Glutamatergic neuron (in vitro differentiated cells): ENCODE measurements at places on chromosomes 2 and 18.

- DNase-seq, result no peak
Observed at GRCh38 chr2:191552066-191552465, 125.9 kb upstream of the NABP1 start.

GRCh38 chr2:110745048-110745447 is 12.7 kb downstream of the ACOXL start:
- DNase-seq, result no peak

GRCh38 chr2:167504061-167504460 is 615.8 kb downstream of the XIRP2 start:
- DNase-seq, result no peak

GRCh38 chr2:218194880-218195279 is 22.1 kb upstream of the ARPC2 start:
- DNase-seq, result no peak

DNA sequence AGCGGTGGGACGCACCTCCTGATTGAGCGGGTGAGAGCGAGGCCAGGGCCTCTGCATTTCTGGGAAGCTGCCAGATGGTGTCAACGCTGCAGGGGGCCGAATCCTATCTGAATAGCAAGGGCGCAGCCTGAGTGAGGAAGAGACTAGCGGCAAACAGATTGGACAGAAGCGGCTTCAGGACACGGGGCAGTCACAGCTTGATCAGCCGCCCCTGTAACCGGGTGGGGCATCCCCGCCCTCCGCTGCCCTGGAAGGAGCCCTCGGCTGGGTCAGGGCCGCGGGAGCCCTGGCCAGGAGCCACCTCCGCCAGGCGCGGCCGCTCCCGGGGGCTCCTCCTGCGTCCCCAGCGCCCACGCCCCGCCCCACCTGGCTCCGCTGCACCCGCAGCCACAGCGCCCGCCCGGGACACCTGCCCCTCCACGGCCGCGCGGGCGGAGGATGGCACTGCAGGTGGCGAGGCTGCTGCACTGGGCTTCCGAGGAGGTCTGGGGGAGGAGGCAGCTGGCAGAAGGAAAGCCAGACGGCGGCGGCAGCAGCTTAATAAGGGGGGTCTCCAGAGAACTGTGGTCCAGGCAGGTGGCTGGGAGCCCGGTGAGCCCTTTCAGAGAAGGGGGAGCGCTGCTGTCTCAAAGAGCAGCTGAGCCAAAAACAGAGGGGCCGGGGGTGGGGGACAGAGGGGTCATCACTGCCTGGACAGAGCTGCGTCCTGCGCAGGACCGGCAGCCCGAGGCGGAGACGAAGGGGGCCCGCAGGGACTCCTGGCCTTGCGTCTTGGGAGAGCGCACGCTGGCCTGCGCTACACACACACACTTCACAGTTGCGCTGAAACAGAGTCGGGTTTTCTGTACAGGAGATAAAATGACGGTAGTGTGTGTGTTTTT is 18.8 kb upstream of the SOX11 start:
- peak; percentile 81 for DNase-seq

GRCh38 chr2:130251535-130251872 is 53.3 kb upstream of the TUBA3E start:
- DNase-seq, result no peak

DNA sequence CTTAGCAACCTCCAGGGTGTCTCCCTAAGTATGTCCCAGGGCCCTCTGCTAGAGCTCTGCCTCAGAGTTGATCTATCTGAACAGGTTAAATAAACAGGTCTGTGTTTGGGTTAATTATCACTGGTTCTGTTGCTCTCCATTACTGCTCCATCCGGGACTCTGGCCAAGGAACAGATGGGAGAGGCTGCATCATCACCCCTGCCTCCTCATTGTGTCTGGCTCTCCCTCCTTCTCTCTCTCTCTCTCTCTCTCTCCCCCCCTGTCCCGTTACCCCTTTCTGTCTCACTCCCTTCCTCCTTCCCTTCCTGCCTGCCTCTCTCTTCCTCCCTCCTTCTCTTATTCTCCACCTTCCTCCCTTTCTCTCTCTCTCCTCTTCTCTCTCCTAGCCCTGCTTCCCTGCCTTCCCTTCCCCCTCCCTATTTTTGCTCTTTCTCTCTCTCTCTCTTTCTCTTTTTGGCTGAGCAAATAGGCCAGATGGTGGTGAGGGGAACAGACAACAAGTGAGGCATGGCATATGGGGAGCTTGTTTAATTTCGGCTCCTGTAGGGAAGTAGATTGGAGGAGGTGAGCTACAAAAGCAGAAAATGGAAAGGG is 62.1 kb downstream of the SETBP1 start:
- peak; percentile 58 for DNase-seq

- DNase-seq, result no peak
Observed at GRCh38 chr2:84085562-84085961, 373.5 kb downstream of the SUCLG1 start.

GRCh38 chr18:23859466-23860336 is 154.9 kb upstream of the TTC39C start:
- DNase-seq, result no peak

DNA sequence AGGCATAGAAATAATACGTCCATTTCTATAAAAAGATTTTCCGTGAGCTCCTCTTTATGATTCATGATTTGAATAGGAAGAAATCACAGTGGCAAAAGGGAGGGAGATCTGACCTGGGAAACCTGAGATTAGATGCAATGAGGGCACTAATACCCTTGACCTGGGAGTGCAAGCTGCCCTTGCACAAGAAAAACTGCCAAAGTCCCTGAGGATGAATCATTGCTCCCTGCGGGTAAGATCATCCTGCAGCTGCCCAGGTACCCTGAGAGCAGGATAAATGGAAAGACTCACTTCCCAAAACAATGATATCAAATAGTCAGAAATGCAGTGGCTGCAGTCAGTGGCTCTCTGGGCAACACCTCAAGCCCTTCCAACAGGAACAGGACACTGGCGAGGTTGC is 11.6 kb downstream of the FHL2 start:
- no peak for DNase-seq

GRCh38 chr2:69180227-69180626 is 167.2 kb downstream of the ANTXR1 start:
- DNase-seq, result no peak

DNA sequence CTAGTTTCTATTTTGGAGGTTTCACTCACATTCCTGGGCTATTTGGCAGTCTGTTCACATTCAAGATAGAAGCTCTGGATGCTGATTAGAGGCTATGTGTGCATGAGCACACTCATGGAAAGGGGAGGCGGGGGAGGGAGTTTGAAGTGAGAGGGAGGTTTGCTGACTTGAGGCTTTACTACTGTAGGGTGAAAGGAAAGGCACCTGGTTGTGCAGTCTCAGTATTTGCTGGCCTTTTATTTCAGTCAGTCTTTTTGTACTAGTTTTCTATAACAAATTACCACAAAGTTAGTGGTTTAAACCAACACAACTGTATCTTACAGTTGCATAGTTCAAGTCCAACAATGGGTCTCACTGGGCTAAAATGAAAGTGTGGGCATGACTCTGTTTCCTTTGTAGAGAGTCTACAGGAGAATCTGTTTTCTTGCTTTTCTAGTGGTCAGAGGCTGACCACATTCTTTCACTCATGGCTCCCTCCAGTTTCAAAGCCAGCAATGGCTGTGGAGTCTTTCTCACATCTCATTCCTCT is 47.7 kb upstream of the NR4A2 start:
- DNase-seq, result no peak

DNA sequence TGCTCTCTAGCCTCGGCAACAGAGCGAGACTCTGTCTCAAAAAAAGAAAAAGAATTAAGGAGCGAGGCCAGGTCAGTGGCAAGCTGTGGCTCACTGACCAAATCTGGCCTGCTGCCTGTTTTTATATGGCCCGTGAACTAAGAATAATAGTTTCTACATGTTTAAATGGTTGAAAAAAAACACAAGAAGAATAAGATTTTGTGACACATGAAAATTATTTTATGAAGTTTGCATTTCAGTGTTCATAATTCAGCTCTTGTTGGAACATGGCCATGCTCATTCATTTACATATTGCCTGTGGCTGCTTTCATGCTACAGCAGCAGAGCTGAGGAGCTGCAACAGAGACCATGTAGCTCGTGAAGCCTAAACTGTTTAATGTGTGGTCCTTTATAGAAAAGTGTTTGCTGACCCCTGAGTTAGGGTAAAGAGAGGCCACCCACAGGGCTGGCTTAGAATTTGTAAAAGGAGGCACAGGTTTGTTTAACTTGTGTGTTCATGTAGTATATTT is 59.5 kb downstream of the MFSD6 start:
- DNase-seq, result no peak

DNA sequence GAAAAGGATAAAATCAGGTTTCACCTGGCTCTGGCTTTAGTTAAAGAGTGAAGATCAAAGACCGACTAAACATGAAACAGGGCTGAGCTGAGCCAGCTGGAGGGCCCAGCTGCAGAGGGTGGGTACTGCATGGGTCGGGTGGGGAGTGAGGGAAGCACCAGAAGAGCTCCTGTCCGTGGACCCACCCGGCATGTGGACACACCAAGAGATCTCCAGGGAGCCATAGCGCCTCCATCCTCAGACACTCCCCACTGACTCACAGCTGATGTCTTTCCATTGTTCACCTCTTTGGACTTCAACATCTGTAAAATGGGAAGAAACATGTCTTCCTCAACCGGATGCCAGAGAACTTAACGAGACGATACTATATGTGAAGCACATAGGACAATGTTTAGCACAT is 178.3 kb upstream of the KLHL29 start:
- DNase-seq, result no peak

DNA sequence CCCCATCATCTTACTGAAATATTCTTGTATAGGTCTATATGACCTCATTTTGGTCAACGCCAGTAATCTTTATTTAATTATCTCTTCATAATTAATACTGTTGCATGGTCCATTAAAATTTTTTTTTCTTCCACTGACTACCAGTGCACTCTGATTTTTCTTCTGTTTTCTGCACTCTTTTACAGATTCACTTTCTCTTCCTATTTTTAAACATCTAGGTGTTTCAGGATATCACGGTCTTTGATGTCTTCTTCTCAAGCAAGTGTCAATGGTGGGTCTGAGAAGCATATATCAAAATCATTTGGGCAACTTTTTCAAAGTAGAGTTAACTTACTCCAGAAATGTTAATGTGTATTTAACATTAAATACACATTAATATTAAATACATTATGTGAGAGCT is 51.4 kb downstream of the CCDC141 start:
- no peak for DNase-seq

DNA sequence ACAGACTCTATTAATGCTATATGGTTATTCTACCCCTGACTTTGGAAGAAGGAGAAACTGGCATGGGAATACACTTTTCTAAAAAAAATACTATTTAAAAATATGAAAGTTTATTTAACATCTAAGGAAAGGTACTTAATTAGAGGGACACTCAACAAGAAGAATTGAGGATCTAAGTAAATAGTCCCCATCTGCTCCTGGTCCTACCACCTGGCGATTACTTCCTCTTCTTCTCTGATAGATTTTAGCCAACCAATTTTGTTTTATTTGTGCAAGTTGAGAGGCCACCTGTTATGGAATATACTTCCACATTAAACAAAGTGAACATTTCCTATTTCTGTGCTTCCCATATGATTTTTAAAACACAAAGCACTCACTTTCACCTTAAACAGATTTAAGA is 111.7 kb downstream of the BCL2 start:
- DNase-seq, result no peak

DNA sequence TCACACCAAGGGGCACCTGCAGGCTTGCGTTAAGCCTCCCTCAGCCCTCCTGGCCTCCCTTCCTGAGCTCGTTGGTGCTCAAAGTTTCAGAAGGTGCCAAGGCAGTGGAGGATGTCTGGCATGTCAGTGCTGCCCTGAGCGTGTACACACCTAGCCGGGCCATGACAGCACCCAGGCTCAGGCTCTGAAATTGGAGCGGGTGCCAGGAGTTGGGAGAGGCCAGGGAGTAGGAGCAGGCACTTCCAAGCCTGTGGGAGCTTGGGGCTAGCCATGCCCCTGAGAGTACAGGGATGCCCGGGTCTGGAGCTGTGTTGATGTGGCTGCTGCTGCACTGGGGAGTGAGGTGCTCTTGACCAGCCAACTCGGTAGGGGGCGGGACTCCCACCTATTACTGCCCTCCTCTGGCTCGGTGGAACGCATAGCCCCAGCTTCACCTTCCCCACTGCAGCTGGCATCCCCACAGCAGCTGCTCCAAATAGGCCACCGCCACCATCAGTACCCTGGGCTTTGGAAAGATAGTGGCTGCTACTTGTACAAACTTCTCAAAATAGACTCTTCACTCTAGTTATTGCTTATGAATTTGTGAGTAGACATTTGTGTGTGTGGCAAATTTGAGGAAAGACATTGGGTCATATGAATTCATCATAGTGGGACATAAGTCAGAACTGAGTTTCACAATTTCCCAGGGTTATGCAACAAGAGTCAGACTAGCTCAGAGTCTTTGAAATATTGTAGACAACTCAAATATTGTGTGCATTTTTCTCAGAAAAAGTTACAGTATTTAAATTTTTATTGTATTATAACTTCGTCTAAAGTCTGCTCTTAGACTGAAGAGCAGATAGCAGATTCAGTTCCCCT is 6.8 kb upstream of the PCARE start:
- no peak for DNase-seq

DNA sequence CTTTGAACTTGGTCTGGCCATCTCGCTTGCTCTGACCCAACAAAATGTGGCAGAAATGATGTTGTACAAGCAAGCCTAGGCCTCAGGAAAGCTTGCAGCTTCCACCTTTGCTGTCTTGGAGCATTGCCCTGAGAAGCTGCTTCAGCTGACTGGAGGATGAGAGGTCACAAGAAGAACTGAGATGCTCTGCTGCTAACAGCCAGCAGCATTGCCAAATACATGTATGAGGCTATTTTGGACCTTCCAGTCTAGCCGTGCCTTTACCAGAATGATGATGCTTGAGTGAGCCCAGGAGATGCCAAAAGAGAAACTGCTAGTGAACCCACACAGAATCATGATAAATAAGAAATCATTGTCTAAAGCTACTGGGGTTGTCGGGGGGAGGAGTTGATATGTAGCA is 13.2 kb upstream of the ITGAV start:
- no peak for DNase-seq

- DNase-seq, result no peak
Observed at GRCh38 chr2:37708146-37708545, 36.7 kb upstream of the CDC42EP3 start.
